ENCODE measurements at places on chromosomes 2 and 18. TPM values are rescaled to one million over a fixed set of nuclear protein-coding genes. Genes with fewer than 3 reads are reported as not detected.

The MYO3B gene
- total RNA-seq, result 0.15 TPM

The SP140 gene
- 2.6 TPM for total RNA-seq

The GALNT13 gene
- 0.44 TPM for total RNA-seq

The CUL3 gene
- 82.3 TPM for total RNA-seq

The GCFC2 gene
- total RNA-seq, result 36.1 TPM

The UGT1A7 gene
- not detected for total RNA-seq

The FBXO41 gene
- total RNA-seq, result 4.0 TPM

The SPP2 gene
- not detected for total RNA-seq

The NIFK gene
- 33.9 TPM for total RNA-seq

GRCh38 chr2:132652474-132652873, 17.5 kb downstream of the LYPD1 start:
- DNase-seq, result no peak

GRCh38 chr2:176891105-176891504, 321.5 kb upstream of the HNRNPA3 start:
- DNase-seq, result no peak

- DNase-seq, result no peak
These were observed 80.9 kb upstream of the BCL2L11 start for GRCh38 chr2:111039628-111040383.

DNA sequence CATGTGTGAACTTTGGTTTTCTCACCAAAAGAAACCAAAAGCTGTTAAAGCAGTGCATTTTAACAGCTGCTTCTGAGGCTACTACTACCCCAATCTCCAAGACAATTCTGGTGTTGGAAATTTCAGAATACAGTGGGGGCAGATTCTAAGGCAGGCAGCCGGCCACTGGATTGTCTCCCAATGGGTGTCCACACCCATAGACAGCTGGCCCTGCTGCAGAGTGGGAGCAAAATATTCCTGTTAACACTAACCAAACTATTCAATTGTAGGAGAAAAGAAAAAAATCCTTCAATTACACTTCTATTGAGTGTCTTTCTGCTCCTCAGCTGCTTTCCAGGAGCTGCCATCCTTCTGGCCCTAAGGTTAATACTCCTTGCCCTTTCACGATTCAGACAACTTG, 223.7 kb downstream of the ALK start:
- no peak for DNase-seq

- DNase-seq, result peak; percentile 20
These were observed 208.3 kb downstream of the NDUFA10 start for GRCh38 chr2:239816576-239817467.

DNA sequence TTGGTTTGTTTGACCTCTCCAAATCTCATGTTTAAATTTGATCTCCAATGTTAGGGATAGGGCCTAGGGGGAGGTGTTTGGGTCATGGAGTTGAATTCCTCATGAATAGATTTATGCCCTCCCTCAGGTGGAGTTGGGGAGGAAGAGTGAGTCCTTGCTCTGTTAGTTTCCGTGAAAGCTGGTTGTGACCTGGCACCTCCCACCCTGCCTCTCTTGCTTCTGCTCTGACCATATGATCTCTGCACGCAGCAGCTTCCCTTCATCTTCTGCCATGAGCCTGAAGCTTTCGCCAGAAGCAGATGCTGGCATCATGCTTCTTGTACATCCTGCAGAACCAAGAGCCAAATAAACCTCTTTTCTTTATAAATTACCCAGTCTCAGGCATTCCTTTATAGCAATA, 231.6 kb upstream of the ERBB4 start:
- DNase-seq, result no peak

DNA sequence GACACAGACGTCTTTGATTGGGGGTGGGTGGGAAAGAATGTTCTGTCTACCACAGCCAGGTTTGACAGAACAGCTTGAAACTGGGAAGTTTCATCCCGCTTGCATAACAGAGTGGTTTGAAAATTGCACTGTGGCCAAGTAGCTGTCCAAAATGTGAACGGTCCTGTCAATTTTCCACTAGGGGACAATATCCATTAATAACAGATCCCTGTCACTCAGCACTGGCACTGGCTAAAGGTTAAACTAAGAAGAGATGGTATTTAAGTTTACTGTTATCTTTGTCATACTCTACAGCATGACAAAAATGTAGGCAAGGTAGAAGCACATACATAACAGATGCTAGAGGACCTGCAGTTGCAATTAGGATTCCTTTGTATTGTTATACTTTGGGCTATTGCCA, 55.6 kb upstream of the ACMSD start:
- no peak for DNase-seq

DNA sequence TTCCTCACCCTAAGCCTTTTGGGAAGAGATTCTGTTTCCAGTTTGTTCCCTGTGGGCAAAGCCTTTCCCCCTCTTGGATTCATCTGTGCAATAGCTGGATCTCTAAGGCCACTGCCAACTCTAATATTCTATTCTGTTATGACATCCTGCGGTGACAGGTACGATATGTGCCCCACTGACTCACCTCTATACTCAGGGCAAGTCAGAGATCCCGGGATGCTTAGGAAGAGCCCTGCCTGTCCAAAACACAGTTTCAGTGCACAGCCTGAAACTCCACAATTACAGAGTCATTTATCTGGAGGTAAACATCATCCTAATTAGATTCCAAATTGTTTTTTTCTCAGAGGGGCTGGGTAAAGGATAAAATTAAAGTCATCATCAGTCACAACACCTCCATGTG, 190.2 kb downstream of the TFCP2L1 start:
- no peak for DNase-seq

GRCh38 chr2:183678908-183679307, 554.7 kb downstream of the NUP35 start:
- no peak for DNase-seq

DNA sequence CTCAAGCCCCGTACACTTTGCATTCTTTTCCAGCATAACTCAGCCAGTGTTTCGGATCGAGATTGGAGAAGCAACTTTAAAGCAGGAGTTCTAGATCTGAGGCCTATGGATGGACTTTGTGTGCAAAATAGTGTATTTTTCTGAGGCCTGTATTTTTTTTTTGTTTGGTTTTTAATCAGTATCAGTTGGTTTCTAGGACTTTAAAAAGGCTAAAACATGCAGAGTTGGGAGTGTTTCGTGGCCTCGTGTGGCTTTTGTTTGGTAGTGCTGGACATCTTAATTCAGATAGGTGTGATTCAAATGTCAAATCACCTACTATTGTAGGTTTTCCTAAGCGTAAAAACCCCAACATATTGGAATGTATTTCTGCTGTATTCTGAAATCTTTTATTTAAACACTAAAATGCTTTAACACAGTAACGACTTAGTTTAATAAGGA, 282 bp upstream of the PUS10 start:
- DNase-seq, result no peak

GRCh38 chr18:60163622-60164021, 209.0 kb downstream of the MC4R start:
- no peak for DNase-seq

GRCh38 chr2:139864821-139865302, 1084.7 kb upstream of the NXPH2 start:
- DNase-seq, result no peak

DNA sequence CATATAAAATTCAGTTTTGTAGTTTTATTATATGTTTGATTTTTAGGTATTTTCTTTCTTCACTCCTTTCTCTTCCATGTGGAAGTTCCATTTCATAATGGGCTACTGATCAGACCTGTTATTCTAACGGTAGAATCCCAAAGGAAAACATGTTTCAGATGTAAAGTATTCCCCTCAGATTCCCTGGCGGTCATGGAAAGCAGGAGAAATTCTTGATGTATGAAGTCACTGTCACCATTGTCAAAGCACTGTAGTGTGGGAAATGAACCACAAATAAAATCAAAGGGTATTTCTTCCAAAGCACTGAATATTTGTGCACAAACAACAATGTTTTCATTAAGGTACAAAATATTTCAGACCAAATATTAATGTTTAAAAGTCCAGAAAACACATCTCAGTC, 237.3 kb upstream of the KLHL14 start:
- DNase-seq, result no peak

- no peak for DNase-seq
These were observed 143.6 kb downstream of the MBD2 start for GRCh38 chr18:54080858-54081257.

DNA sequence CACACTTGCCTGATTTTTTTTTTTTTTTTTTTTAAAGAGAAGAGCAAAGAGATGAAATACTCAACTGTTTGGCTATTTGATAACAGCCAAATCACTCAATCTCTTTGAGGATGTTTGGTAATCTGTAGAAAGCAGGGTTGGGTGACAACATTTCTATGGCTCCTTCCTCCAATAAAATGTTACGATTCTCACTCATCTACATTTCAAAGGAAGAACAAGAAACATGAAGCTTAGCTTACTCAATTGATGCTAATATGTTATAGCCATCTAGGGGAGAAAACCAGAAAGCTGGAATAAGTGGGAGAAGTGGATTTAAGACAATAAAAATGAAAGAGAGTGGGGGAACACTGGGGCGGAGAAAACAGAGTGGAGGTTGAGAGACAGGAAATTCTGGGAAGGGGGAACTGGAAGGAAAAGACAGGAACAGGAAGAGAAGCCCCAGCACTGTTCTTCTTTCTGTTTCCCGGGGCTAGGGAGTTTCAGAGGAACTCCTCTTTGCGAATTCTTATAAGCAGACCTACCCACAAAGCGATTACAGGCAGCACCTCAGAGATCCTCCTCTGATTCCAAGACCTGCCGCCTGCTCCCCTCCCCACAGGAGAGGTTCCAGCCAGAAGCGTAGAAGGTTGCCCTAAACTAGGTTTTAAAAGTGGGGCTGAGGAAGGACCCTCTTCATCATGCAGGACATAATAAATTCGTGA, 13.3 kb downstream of the ST3GAL5 start:
- DNase-seq, result no peak

GRCh38 chr2:85078536-85078935, 54.7 kb upstream of the TCF7L1 start:
- no peak for DNase-seq

DNA sequence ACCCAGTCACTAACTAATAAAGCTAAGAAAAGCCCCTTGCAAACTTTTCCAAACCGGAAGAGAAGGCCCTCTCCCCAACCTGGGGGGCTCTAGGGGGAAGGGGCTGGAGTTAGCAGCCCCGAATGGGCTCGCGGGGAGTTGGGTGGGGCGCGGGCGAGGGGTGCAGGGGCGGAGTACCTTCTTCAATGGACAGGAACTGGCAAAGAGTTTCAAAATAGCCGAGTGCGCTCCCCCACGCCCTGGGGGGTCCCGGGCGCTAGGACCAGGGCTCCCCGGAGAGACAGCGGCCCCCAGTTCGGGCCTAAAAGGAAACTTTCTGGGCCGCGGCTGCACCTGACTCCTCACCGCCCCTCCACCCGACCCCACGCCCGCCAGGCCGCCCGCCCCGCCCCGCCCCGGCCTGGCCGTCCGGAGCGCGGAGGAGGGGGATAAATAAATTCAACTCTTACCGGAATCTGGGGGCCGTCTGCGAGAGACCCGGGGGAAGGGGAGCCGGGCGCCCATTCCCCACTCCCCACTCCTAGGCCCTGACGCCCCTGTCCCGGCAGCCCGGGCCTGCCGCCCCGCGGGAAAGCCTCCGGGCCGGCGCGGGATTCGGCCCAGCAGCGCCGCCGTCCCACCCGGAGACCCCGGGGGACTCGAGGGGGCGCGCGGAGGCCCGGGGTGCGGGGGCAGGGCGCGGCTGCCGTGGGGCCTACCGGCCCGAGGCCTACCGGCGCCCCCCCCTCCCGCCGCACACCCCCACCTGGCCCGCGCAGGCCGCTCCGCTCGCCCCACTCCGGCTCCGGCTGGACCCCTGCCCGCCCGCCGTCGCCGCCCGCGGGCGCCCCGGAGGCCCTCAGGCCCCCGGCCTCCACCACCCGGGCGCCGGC, 868 bp downstream of the INO80D start:
- DNase-seq, result peak; percentile 30

DNA sequence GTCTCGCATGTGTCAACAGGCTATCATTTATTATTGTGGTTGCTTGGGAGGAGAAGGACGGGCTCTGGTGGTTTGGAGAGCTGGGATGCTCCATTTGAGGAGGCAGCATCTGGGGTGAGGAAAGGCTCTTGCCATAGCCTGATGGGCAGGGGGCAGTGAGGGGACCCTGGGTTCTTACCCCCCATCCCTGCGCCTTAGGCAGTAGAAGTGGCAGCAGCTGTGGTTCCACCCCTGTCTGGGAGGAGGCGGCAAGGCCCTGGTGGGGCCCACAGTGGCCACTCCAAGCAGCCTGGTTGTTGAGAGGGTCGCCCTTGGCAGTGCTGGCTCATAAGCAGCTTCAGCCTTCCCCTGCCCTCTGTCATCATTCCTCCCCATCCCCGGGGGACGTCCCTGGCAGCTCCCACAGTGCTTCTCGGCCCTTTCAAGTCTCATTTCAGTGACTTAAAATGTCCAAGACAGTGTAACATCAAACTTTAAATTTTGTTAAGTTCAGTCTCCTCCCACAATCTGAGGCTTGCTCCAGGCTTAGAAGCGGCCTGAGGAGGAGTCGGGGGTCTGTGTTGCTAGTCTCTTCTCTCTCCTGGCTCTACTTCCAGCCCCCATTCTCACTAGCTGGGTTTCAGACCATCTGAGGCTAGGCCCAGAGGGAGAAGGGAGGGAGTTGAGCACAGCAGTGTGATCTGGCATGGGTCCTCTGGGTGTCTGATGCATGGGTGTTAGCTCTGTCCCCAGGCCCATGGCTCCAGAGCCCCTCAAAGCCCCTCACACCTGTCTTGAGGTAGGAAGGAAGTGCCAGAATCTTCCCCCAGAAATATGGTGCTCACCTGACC, 34.9 kb upstream of the PTPN4 start:
- DNase-seq, result no peak

- no peak for DNase-seq
These were observed 293.9 kb upstream of the SYT4 start for GRCh38 chr18:43571078-43571689.

GRCh38 chr18:22983175-22983574, 50.0 kb downstream of the RBBP8 start:
- DNase-seq, result no peak

DNA sequence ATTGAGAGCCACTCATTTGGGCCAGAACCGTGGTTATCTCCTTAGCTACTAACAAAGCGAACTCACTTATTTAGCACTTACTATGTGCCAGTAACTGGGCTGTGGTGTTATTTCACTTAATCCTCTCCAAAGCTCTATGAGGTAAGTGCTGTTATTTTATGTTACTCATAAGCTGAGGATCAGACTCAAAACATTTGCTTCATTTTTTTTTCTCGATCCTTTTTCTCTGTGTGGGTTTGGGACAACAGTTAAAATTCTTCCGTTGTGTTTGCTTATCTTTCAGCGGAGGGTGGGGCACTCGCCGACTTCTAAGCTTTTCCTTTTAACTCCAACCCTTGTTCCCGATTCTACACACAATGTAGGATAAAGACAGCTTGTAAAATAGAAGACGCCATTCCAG, 52.8 kb downstream of the TMEM178A start:
- no peak for DNase-seq

DNA sequence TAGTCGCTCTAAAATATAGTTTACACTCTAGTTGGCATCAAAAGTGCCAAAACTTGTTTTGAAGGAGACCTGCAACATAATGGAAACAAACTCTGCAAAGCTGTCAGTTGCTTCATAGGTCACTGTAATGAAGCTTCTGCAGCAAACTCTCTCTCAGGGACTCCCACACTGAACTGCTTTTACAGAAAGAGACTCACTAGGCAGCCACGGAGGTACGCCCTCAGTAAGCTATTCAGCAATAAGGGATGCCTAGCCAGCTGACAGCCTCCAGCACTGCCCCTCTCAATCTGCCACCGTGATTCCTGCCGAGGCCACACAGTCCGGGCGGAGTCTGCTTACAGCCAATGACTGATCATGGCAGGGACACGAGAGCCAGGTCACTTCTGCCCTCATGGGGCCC, 51.1 kb downstream of the COLEC12 start:
- peak; percentile 39 for DNase-seq

- DNase-seq, result no peak
These were observed 165.8 kb downstream of the FBXO15 start for GRCh38 chr18:73981796-73982195.

- DNase-seq, result no peak
These were observed 146.3 kb downstream of the LAMA3 start for GRCh38 chr18:23835506-23835905.
